ENCODE measurements at places on chromosomes 7 and 10.

GRCh38 chr10:3222068-3222467 lies 49.5 kb upstream of the PITRM1 start:
- DNase-seq = no peak

- no peak for DNase-seq
Observed at GRCh38 chr10:97664282-97664850, 22.7 kb downstream of the AVPI1 start.

- DNase-seq = no peak
Observed at GRCh38 chr10:13542533-13542932, 13.7 kb upstream of the BEND7 start.

GRCh38 chr10:74718208-74718607 lies 108.2 kb upstream of the KAT6B start:
- DNase-seq = no peak

DNA sequence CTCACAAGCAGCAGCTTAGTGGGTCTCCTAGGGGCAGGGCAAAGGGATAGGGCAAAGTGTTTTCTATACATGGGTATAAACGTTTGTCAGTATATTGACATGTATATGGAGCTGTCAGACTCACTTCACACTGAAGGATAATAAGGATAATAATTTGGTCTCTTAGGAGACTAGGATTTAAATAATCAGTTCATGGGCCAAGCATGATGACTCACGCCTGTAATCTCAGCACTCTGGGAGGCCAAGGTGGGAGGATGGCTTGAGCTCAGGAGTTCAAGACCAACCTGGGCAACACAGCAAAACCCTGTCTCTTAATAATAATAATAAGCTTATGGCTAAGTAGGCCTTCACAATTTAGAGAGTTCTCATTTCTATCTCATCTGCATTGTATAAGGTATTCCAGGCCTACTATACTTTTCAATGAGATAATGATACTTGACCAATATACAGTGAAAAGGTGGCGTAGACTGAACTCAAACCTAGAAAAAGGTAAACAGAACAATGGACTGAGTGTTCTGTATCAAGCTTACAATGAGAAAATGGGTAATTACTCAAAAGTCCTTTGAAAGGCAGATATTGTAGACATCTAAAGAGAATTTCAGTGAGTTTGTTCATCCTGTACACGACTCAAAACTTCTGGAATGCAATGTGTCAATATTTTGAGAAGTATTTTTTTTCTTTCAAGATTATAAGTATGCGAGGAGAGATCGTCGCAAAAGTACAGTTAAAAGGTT lies 7.0 kb downstream of the GSAP start:
- DNase-seq = no peak

- DNase-seq = no peak
Observed at GRCh38 chr7:18974803-18975202, 142.6 kb downstream of the TWIST1 start.

- no peak for DNase-seq
Observed at GRCh38 chr7:130304878-130305277, 11.9 kb downstream of the CPA4 start.

DNA sequence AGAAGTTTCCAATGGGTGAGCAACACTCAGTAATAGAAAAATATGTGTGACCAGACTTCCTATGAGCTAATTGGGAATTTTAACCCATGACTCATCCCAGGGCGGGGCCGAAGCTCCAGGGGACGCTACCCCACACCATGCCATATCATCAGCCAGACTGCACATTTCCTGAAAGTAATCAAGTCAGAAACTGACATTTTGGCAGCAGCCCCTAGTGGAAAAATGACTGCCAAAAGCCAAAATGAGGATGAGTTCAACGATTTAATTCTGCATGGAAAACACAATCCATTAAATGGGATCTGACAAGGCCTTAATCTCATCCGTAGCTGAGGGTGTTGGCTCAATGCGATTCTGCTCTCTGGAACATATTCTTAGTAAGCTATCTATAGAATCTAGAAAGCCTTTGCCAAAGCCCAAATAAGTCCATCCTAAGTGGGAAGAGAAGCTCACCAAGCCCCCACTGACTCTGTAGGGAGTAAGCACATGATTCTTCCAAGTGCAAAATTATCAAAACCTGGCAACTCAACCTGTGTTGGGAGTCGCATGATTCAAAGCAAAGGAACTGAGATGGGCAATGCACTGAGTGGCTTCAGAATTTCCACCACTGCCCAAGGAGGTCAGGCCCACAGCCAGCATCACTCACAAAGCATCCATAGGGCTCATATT lies 93.1 kb upstream of the PDE1C start:
- DNase-seq = no peak

GRCh38 chr10:122163174-122164022 lies 107.7 kb upstream of the BTBD16 start:
- no peak for DNase-seq

DNA sequence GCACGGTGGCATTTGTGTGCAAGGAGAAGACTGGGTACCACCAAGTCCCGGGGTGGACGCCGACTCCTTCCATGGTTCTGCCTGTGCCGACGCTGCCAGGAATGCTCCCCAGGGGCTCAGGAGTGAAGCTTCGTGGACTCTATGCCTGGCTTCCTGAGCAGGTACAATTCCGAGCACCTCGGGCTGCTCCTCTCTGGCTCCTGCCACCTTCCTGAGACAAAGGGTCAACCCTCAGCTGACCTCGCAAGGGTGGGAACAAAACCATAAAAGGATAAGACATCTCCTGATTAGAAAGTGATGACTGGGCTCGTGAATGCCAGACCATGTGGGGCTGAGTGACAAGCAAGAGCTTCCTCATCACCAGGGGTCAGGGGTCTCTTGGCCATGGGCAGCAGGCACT lies 31.8 kb downstream of the CALML3 start:
- no peak for DNase-seq

DNA sequence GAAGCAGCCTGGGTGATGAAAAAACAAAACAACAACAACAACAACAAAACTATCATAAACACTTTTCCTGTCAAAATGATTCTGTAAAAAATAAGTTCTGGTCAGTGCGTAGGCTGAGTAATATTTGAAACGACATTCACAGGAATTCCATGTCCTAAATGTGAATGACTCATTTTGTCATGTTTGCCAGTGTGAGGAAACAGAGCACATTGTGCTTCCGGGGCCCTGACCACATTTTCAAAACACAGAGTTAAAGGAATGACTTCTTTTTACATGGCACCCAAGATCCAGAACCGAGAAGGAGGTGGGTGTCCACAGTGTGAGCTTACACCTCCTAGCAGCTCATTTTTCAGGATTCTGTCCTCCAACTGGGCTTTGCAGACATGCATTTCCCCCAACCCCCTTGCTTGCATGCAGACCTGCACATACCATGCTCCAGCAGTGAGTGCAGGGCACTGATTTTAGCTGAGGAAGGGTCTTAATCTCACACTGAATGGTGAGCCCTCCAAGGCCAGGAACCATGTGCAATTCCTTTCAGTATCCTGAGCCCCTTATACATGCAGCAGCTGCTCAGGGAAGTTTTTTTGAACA lies 3.0 kb downstream of the CLRN3 start:
- no peak for DNase-seq

DNA sequence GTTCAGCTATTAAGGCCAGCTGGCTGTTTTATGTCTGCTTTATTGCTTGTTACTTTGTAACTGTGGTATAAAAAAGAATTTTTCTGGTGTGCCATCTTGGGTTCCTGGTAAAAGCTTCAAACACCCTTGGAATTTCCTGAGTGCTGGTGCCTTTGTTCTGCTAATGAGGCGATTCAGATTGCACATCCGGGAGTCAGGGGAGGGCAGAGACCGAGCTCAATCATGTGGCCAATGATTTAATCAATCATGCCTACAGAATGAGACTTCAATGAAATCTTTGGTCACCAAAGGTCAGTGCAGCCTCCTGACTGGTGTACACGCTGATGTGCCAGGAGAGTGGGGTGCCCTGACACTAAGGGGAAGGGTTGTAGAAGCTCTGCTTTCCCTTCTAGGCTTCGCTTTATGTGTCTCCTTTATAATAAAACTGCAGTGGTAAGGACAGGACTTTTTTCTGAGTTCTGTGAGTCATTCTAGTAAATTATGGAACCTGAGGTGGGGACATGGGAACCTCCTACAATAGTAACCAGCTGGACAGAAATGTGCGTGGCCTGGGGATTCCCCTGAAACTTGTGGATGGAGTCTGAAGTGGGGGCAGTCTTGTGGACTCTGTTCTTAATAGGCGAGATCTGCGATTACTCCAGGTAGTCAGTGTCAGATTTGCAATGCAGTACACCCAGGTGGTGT lies 69.4 kb upstream of the OGDHL start:
- no peak for DNase-seq

- no peak for DNase-seq
Observed at GRCh38 chr7:132485600-132486273, 90.5 kb downstream of the PLXNA4 start.

GRCh38 chr7:114414156-114415063 lies at the start of gene FOXP2:
TSS of gene FOXP2 (plus strand) at chr7:114414815. CDS start at chr7:114426512, 11,697 bp downstream.
- no peak for DNase-seq

GRCh38 chr7:25895792-25896171 lies 256.2 kb upstream of the NFE2L3 start:
- no peak for DNase-seq

- no peak for DNase-seq
Observed at GRCh38 chr7:124074007-124074406, 41.1 kb upstream of the TMEM229A start.

DNA sequence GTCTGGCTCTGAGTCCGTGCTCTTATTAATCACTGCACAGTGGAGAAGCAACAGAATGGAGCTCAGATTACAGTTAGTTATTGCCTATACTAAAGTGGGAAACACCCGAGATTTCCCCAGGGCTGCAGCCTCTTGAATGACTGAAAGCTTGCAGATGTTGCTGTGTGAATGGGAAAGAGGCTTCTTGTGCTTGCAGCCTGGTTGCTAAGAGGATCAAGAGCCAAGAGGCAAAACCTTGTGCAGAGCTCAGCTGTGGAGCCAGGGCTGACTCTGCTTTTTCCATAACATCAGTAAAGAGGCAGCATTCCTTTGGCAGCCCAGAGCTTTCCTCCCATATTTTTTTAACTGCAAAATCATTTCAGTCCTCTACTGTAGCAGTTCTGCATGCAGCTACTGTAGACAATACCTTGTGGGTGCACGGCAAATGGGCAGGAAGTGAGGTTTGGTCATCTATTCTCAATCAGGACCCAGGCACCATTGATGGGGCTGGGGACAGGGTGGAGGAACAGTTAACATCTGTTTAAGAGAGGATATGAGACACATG lies 86.5 kb downstream of the RALA start:
- DNase-seq = no peak

- no peak for DNase-seq
Observed at GRCh38 chr7:151674161-151674920, 154.6 kb upstream of the RHEB start.

- DNase-seq = no peak
Observed at GRCh38 chr7:7498856-7499255, 36.8 kb downstream of the COL28A1 start.

DNA sequence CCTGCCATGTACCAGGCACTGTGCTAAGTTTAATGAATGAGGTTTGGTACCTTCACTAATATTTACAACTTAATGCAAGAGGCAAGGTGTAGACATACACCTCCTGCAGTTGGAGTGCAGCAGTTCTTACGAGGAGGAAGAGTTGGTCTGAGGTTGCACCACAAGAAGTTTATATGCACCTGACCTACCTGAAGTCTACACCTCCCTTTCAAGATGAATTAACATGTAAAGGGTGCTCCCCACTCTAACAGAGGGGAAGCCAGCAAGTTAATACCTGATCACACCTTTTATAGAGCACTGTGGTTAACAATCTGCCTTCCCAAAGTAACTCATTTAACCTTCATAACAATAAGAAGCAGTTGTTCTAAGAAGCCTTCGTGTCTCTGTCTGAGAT lies 120.0 kb downstream of the LYZL1 start:
- DNase-seq = no peak

- DNase-seq = no peak
Observed at GRCh38 chr10:100184840-100185239, 989 bp downstream of the ERLIN1 start.

- no peak for DNase-seq
Observed at GRCh38 chr10:27245836-27246235, 5.2 kb upstream of the ACBD5 start.

DNA sequence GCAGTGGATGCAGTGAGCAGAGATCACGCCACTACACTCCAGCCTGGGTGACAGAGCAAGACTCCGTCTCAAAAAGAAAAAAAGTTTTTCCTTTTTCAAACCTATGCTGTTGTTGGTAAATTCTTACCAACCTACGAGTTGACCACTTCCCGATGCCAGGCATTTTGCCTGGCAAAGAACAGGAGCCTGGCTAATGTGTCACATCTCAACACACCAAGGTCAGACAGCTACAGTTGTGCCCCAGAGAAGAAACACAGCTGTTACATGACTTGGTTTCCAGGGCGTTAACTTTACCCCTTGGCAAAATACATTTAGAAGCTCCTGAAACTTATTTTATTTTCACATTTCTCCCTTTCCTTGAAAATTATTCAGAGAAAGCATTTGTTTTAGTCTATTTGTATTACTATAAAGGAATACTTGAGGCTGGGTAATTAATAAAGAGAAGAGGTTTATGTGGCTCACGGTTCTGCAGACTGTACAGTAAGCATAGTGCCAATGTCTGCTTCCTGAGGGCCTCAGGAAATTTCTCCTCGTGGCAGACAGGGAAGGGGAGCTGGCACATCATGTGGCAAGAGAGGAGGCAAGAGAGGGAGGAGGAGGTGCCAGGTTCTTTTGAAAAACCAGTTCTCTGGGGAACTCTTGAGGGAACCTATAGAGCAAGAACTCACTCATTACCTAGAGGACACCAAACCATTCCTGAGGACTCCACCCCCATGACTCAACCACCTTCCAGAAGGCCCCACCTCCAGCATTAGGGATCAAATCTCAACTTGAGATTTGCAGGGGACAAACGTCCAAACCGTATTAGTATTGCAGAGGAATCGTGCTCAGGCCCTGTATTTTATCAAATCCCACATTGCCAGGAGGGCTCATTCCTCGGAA lies 83.3 kb downstream of the PAXIP1 start:
- DNase-seq = no peak

DNA sequence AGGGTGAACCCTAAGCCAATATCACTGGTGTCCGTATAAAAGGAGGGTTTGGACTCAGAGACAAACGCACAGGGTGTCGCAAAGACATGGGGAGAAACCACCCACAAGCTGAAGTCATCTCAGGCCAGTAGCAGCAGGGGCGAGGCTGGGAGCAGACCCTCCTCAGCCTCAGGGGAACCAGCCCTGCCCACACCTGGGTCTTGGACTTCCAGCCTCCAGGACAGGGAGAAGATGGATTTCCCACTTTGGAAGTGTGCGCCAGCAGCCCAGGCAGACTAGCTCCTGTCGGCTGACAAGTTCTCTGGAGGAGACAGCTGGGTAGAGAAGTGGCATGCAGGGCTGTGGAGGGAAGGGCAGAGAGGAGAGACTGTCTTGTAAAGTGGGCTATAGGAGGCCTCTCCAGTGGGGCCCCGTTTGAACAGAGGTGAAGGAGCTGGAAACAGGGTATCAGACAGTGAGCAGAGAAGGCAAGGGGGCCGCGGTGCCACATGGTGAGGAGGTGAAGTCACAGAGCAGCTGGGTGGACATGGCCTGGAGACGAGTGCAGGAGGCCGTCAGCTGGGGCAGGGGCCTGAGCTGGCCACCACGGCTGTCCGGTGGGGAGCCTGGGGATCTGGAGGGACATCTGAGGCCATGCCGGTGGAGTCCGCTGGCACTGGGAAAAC lies 475.6 kb downstream of the PTPRN2 start:
- DNase-seq = no peak

All from stimulated activated CD4-positive, alpha-beta T cell treated with anti-CD3 and anti-CD28 coated beads, Interleukin-15, amount 100 ng/mL, for 1 hour (primary cell).